ENCODE measurements at places on chromosomes 16 and 17.
A peak's percentile ranks its signal among the peaks of the same experiment; 100 is the strongest.

DNA sequence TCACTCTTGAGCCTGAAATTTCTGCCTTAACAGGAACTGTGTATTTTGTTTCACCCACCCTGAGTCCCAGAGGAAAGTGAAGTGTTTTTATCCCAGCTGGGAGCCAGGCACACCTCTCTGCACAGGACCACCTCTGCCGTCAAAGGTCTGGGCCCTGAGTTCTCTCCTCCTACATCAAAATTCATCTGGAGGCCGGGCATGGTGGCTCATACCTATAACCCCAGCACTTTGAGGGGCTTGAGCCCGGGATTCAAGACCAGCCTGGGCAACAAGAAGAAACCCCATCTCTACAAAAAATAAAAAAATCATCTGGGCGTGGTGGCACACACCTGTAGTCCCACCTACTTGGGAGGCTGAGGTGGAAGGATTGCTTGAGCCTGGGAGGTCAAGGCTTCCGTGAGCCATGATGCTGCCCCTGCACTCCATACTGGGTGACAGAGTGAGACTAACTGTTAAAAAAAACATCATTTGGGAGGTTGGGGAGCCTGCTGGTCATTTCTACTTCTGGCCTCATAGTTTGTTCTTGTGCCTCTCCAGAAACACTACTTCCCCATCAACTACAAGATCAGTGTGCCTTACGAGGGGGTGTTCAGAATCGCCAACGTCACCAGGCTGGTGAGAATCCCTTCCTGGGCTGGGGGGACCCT, 9.8 kb downstream of the IL34 start:
- no peaks in the 10 kb centered on the region for H3K36me3 ChIP-seq
- no peaks in the 10 kb centered on the region for H3K27me3 ChIP-seq
- H3K4me3 ChIP-seq, result no peak overlapping the region
- no peak for ATAC-seq
- no peak overlapping the region for H3K27ac ChIP-seq

- ATAC-seq, result no peak
- H3K4me3 ChIP-seq, result no peak overlapping the region
Measured at GRCh38 chr17:73955616-73956015, 247.9 kb upstream of the RPL38 start.

DNA sequence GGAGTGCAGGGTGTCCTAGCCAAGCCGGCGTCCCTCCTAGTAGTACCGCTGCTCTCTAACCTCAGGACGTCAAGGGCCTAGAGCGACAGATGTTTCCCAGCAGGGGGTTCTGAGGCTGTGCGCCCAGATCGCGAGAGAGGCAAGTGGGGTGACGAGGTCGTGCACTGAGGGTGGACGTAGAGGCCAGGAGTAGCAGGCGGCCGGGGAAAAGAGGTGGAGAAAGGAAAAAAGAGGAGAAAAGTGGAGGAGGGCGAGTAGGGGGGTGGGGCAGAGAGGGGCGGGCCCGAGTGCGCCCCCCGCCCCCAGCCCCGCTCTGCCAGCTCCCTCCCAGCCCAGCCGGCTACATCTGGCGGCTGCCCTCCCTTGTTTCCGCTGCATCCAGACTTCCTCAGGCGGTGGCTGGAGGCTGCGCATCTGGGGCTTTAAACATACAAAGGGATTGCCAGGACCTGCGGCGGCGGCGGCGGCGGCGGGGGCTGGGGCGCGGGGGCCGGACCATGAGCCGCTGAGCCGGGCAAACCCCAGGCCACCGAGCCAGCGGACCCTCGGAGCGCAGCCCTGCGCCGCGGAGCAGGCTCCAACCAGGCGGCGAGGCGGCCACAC, at the start of gene MMP2:
Gene MMP2 (plus strand): TSS at position 372 of the 603 bp plus-strand sequence. CDS start 282 bp downstream, outside the sequence.
- peak; percentile 73 for ATAC-seq
- peak within 1 kb of the TSS; percentile 61 for H3K4me3 ChIP-seq
- no peaks in the 10 kb centered on the region for H3K4me1 ChIP-seq
- peak within 1 kb of the TSS; percentile 84 for H3K27ac ChIP-seq

GRCh38 chr16:31897283-31897682, 23.7 kb downstream of the ZNF267 start:
- no peaks in the 10 kb centered on the region for H3K27me3 ChIP-seq
- ATAC-seq, result no peak
- H3K4me1 ChIP-seq, result no peaks in the 10 kb centered on the region
- H3K4me3 ChIP-seq, result no peak overlapping the region

- no peak overlapping the region for H3K27ac ChIP-seq
- no peak for ATAC-seq
- peaks cover 53% of the 10 kb centered on the region for H3K36me3 ChIP-seq
- peaks cover 11% of the 10 kb centered on the region for H3K27me3 ChIP-seq
Measured at GRCh38 chr16:28990375-28991040, 5.7 kb downstream of the LAT start.

DNA sequence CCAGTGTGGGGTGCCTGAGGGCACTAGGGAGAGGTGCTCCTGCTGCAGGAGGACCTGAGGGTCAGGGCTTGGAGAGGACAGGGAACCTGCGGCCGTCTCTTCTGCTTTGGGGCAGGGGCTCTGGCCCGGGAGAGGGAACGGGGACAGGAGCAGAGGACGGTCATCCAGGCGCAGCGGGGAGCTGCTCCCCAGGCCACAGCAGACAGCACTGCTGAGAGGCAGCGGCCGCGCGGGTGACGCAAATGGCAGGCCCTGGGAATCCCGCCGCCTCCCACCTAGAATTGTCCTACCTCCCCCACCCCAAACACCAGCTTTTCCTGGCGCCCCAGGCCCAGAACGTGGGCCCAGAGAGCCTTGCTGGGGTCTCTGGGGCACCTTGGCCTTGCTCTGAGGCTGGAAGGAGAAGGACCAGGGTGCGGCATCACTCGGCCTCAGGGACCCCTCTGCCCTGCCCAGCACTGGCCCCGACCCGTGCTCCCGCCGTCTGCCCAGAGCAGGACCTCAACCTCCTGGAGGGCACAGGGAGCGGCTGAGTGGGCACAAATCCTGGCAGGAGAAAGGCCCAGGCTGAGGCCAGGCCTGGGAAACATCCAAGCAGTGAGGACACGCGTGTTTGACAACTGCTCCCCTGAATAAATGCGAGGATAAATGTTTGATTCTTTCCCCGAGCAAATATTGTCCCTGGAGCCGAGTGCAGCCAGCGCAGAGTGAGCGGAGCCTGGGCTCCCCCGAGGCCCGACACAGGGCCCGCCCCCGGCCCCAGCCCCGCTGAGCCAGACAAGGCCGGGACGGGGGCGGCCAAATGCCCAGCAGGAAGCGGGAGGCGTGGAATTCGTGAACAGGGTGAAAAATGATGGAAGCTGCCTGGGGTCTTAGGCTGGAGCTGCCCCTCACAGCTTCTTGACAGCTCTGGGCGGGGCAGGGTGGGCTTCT, 8.5 kb downstream of the SSTR5 start:
- no peaks in the 10 kb centered on the region for H3K4me1 ChIP-seq
- no peak overlapping the region for H3K4me3 ChIP-seq
- peaks cover 99% of the 10 kb centered on the region for H3K27me3 ChIP-seq
- H3K27ac ChIP-seq, result no peak overlapping the region
- no peaks in the 10 kb centered on the region for H3K36me3 ChIP-seq
- no peak for ATAC-seq

- ATAC-seq, result no peak
- no peaks in the 10 kb centered on the region for H3K27me3 ChIP-seq
- H3K4me1 ChIP-seq, result no peaks in the 10 kb centered on the region
- peaks cover 97% of the 10 kb centered on the region for H3K36me3 ChIP-seq
Measured at GRCh38 chr16:27769561-27770255, 219.8 kb downstream of the KATNIP start.

- H3K4me1 ChIP-seq, result no peaks in the 10 kb centered on the region
- H3K27ac ChIP-seq, result no peak overlapping the region
- no peak overlapping the region for H3K4me3 ChIP-seq
- no peak for ATAC-seq
- H3K27me3 ChIP-seq, result no peaks in the 10 kb centered on the region
Measured at GRCh38 chr16:21641916-21642315, 10.5 kb downstream of the IGSF6 start.

DNA sequence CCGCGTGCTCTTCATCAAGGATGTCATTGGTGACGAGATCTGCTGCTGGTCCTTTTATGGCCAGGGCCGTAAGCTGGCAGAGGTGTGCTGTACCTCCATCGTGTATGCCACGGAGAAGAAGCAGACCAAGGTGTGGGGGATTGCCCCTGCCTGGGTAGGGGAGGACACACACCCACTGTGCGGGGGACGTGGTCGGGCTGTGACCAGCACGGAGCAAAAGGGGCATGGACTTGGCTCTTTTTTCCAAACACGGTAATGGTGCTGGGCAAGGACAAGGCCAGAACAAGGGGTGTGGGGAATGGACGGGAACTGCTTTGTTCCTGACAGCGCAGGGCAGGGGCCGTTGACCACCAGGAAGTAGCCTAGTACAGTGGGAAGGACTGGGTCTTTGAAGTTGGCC, 6.8 kb downstream of the TNFAIP1 start:
- no peak overlapping the region for H3K27ac ChIP-seq
- H3K36me3 ChIP-seq, result peaks cover 81% of the 10 kb centered on the region
- H3K27me3 ChIP-seq, result no peaks in the 10 kb centered on the region
- ATAC-seq, result no peak
- H3K4me3 ChIP-seq, result no peak overlapping the region
- H3K4me1 ChIP-seq, result peaks cover 37% of the 10 kb centered on the region

DNA sequence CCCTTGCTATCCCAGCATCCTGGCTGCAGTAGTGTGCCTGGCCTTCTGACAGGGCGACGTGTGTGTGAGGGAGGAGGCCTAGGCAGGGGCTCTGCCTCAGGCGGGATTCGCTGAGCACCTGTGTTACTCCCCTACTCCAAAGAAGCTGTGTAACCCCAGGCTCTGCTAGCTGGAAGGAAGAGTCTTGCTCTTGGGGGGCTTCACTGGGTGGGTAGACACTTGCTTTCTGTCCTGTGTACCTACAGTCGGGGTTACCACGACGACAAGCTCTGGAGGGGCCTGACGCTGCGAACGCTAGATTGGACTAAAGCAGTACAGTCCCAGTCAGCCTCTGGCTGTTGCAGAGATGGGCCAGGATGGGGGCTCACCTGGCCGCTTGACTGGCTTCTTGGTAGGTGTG, 9.5 kb downstream of the EXOC7 start:
- H3K27me3 ChIP-seq, result no peaks in the 10 kb centered on the region
- no peak overlapping the region for H3K27ac ChIP-seq
- H3K4me1 ChIP-seq, result no peaks in the 10 kb centered on the region
- no peaks in the 10 kb centered on the region for H3K36me3 ChIP-seq
- H3K4me3 ChIP-seq, result no peak overlapping the region
- ATAC-seq, result no peak

- no peaks in the 10 kb centered on the region for H3K36me3 ChIP-seq
- no peaks in the 10 kb centered on the region for H3K27me3 ChIP-seq
- H3K4me3 ChIP-seq, result peak overlapping the region; percentile 82
Measured at GRCh38 chr17:58352596-58353388, 791 bp upstream of the SUPT4H1 start.

DNA sequence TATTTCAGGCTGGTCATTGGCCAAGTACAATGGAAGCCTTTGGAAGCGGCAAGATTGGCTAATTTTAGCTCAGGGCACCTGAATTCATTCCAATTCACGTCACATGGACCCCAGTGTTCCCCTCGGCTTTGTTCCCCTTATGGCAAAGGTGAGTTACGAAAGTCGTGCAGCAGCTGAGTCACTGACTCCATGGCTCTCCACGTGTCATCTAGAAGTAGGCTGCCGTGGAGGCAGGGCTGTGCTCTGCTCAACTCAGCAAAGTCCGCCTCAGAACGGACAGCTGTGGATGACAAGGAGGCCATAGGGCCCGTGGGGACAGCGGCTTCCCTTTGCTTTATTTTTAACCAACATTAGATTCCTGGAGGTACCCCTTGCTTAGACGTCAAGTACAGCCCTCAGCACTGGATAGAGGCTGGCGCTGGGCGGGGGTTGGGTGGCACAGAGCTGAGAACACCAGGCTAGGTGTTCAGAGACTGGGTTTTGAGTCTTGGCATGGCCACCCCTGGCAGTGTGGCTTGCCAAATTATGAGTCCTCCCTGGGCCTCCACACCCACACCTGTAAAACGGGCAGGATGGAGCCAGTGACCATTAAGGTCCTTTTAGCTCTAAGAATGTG, 23.6 kb downstream of the ADAD2 start:
- no peak overlapping the region for H3K4me3 ChIP-seq
- no peaks in the 10 kb centered on the region for H3K4me1 ChIP-seq
- no peaks in the 10 kb centered on the region for H3K27me3 ChIP-seq
- H3K27ac ChIP-seq, result no peak overlapping the region
- ATAC-seq, result no peak

GRCh38 chr17:67374329-67375053, 2.6 kb upstream of the PITPNC1 start:
- H3K4me3 ChIP-seq, result no peak overlapping the region
- H3K4me1 ChIP-seq, result no peaks in the 10 kb centered on the region
- no peaks in the 10 kb centered on the region for H3K36me3 ChIP-seq
- no peak overlapping the region for H3K27ac ChIP-seq

DNA sequence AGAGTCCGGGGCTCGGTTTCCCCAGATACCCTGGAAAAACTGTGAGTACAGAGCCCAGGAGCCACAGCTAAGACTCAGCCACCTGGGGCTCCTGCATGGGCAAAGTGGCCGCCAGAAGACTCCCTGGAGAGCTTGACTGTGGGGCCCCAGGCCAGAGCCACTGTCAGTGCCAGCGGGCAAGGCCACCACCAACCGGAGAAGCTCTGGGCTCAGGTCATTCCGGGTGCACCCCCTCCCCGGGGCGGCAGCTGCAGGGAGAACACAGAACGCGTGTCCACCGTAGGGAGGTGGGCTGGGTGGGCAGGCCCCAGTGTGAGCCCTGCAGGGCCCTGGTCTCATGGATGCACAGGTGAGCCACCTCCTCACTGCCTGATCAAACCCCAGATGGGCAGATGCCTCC, 22.3 kb upstream of the RBFOX3 start:
- no peak overlapping the region for H3K4me3 ChIP-seq
- H3K27ac ChIP-seq, result no peak overlapping the region
- no peaks in the 10 kb centered on the region for H3K4me1 ChIP-seq
- H3K27me3 ChIP-seq, result peaks cover 15% of the 10 kb centered on the region
- no peaks in the 10 kb centered on the region for H3K36me3 ChIP-seq

GRCh38 chr16:58152246-58152868, 23.2 kb upstream of the CFAP20 start:
- no peaks in the 10 kb centered on the region for H3K27me3 ChIP-seq
- no peak for ATAC-seq
- H3K36me3 ChIP-seq, result no peaks in the 10 kb centered on the region

DNA sequence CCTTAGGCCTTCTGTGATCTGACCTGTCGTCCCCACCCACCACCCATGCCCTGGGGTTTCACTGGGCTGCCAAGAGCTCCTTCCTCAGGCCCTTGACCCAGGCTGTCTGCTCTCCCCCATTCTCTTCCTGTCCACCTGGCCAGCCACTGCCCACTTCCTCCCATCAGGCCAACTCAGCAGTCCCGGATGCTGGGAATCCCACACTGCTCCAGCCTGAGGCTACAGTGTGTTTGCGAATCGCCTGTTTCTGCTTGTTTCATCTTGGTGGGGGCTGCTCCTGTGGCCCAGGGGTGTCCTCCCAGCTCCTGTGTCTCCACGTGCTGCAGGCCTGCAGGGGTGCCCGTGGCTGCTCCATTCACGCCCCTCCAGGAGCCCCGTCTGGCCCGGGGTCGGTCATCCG, 839 bp upstream of the METRN start:
- H3K27ac ChIP-seq, result no peak overlapping the region
- peaks cover 34% of the 10 kb centered on the region for H3K27me3 ChIP-seq
- peaks cover 19% of the 10 kb centered on the region for H3K4me1 ChIP-seq
- peak overlapping the region; percentile 79 for H3K4me3 ChIP-seq
- peaks cover 6% of the 10 kb centered on the region for H3K36me3 ChIP-seq

- no peak overlapping the region for H3K4me3 ChIP-seq
- no peak overlapping the region for H3K27ac ChIP-seq
- H3K4me1 ChIP-seq, result no peaks in the 10 kb centered on the region
- ATAC-seq, result no peak
Measured at GRCh38 chr16:54815177-54815576, 115.5 kb upstream of the IRX5 start.

- H3K4me1 ChIP-seq, result no peaks in the 10 kb centered on the region
- H3K36me3 ChIP-seq, result no peaks in the 10 kb centered on the region
- no peak for ATAC-seq
- no peak overlapping the region for H3K27ac ChIP-seq
- H3K27me3 ChIP-seq, result no peaks in the 10 kb centered on the region
- H3K4me3 ChIP-seq, result no peak overlapping the region
Measured at GRCh38 chr16:79007614-79008013, 592.9 kb downstream of the MAF start.
